Smooth muscle cell of trachea (primary cell): ENCODE measurements at places on chromosomes 7 and 10. TPM values are rescaled to one million over a fixed set of nuclear protein-coding genes. Genes with fewer than 3 reads are reported as not detected.

The TWIST1 gene
- total RNA-seq, result 76.5 and 118 TPM in 2 replicates

The IGFBP3 gene
- 11.6 and 33.7 TPM in 2 replicates for total RNA-seq

The NEURL1 gene
- under 0.01 and 0.17 TPM in 2 replicates for total RNA-seq

The HPS1 gene
- 38.0 and 62.9 TPM in 2 replicates for total RNA-seq

The CPEB3 gene
- total RNA-seq, result 0.66 and 0.73 TPM in 2 replicates

The CYP2C8 gene
- 0.33 TPM in 1 of 2 replicates, not detected in the other for total RNA-seq

The TAS2R41 gene
- total RNA-seq, result 0.17 TPM in 1 of 2 replicates, not detected in the other

The NT5C2 gene
- 54.1 and 62.8 TPM in 2 replicates for total RNA-seq

The ZNF273 gene
- 3.1 and 4.2 TPM in 2 replicates for total RNA-seq

The ASIC3 gene
- total RNA-seq, result 0.17 TPM in 1 of 2 replicates, not detected in the other

The WDFY4 gene
- under 0.01 TPM in 1 of 2 replicates, not detected in the other for total RNA-seq

The BLNK gene
- 0.17 TPM in 1 of 2 replicates, not detected in the other for total RNA-seq

The SPAM1 gene
- total RNA-seq, result not detected in 2 replicates

The HMX3 gene
- total RNA-seq, result not detected in 2 replicates

The AKR1C1 gene
- total RNA-seq, result 528 and 638 TPM in 2 replicates
